ENCODE measurements at places on chromosomes 3 and 15.

- DNase-seq, result no peak
These were observed 59.8 kb downstream of the TP53BP1 start for GRCh38 chr15:43433165-43433564.

DNA sequence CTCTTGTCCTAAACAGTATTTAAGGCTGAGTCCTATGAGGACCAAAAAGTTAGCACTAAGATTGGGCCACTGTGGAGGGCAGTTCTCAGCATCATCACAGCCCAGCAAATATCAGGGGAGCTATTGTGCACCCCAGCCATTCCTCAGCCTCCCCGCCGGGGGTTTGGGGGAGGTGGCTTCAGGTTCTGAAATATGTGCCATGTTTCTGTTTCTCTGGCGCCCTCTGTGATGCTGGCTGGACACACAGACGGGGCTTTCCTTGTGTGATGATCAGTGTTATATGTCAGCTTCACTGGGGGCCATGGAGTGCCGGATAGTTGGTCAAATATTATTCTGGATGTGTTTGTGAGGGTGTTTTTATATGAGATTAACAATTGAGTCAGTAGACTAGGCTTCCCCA is 106.8 kb downstream of the GABRG3 start:
- no peak for DNase-seq

- no peak for DNase-seq
These were observed 198.6 kb downstream of the VGLL3 start for GRCh38 chr3:86792316-86792715.

- no peak for DNase-seq
These were observed 271.9 kb downstream of the FEZF2 start for GRCh38 chr3:62101488-62101887.

DNA sequence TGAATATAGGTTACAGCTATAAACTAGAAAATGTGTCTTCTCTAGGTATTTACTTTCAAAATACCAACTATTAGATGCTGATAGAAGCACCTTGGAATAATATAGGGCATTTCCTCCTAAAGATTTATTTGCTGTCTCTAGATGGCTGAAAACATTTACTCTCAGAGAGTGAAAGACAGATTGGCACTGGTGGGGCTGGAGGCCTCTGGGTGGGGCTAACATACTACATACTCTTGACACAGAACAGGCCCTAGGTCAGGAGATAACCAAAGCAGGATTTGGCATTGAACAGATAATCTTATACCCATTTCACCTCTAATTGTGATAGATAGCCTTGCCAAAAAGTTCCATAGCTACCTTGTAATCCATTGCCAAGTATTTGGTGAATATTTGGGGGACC is 253.3 kb upstream of the TBC1D5 start:
- no peak for DNase-seq

DNA sequence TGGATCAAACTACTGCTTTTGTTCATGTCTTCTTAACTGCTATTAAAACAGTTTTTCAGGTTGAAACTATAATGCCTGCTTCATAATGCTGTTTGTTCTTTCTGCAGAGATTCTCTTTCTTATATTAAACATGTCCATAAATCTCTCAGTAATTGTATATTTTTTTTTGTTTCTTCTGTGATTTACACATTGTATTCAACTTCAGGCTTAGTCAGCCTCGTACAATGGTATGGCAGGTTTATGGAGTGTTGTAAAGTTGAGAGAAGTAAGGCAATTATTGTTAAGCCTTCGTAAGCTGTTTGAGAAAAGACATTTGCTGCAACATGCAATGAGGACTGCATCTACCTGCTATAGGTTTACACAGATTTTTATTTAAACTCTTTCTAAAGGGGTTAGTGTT is 977.1 kb downstream of the DIPK2A start:
- no peak for DNase-seq

All from CD4-positive, alpha-beta T cell treated with Interleukin-15 for 1 hour (primary cell).